Cortex of kidney (tissue), 1 donor: ENCODE measurements at places on chromosomes 3 and 15.

GRCh38 chr15:48802257-48802656 is 8.6 kb downstream of the CEP152 start:
- DNase-seq, result no peak

GRCh38 chr3:78857494-78858111 is 910.2 kb downstream of the ROBO1 start:
- DNase-seq, result no peak

DNA sequence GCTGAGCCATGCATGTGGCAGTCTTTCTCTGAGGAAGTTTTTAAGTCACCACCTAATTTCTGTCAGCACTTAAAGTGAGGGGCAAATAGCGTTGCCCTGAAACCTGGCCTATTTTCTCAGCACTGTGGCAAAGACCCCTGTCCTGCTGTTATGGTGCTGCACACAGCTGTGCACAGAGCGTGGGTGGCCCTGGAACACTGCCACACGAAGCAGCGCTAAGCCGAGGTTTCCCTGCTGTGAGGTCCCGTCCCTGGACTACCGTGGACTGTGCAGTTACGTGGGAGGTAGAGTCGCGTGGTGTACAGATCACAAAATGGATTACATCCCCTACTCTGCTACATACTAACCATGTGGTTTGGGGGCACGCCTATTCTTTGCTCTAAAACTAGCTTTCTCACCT is 101.6 kb upstream of the NR2E3 start:
- no peak for DNase-seq

- DNase-seq, result no peak
Observed at GRCh38 chr3:133271539-133271938, 128.3 kb upstream of the BFSP2 start.

DNA sequence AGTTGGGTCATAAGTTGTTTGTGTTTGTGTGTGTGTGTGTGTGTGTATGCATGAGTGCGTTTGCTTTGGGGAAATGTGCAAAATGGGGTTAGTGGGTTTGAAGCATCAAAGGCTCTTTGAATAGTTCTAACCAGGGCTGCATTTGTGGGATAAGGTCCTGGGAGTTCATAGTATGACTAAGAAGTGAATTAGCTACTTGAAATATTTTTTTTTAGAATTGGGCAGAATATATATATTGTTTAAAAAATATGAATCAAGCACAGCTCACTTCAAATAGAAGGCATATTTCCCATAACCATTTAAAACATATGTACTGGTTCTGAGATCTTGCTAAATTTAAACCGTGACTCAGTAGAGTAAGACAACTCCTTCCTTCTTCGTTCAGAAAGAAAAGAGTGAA is 43.1 kb downstream of the IGF2BP2 start:
- DNase-seq, result no peak
